ENCODE measurements at places on chromosomes 16 and 17.

DNA sequence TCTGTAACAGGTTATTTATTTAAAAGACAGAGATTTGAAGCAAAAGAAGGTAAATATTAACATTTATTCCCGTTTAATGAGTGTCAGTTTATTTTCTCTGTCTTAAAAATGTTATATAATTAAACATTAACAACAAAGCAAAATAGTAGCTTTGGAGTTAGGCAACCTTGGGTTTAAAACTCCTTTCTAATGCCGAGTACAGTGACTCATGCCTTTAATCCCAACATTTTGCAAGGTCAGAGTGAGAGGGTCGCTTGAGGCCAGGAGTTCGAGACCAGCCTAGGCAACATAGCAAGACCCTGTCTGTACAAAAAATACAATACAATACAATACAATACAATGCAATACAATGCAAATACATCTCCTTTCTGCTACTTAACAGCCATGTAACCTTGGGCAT, 128.7 kb downstream of the CHD9 start:
- DNase-seq = peak; percentile 59

GRCh38 chr16:49800876-49801275, 55.0 kb downstream of the ZNF423 start:
- no peak for DNase-seq

GRCh38 chr17:58699771-58700170, 7.4 kb downstream of the RAD51C start:
- no peak for DNase-seq

DNA sequence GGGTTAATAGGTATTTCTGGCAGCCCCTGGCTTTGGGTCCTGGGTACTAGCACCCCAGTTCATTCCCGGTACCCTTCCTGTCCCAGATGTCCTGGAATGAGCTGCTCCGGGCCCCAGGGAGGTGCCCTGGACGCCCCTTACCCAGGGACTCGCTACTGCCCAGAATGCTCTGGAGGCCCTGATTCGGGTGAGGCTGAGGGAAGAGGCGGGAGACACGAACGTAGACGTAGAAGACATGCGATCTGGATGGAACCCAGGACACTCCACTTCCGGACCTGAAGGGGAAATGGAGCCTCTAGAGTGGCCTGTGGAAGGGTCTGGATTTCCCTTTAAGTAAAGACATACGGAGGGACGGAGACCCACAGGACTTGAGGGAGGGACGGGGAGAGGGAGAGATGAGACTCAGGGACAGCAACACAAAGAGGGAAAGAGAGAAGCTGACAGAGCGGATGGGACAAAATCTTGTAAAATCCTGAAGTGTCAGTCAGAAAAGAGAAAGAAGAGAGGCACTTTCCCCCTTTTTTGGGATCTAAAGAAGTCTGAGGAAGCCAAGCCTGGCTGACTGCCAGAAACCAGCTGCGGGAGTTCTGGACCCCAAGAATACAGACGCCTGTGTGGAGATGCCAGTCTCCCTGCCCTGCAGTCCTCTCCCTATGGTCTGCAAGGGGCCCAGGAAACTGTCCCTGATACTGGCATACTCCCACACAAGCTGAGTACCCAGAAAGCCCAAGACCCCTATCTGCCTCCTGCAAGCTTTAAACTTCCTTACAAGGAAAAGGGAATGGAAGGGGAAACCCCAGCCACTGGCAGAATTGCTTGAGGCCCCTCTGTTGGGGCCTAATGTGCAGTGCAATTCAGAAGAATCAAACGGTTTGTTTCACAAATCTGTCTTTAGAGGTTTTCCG, 1.0 kb upstream of the HOXB13 start:
- no peak for DNase-seq

DNA sequence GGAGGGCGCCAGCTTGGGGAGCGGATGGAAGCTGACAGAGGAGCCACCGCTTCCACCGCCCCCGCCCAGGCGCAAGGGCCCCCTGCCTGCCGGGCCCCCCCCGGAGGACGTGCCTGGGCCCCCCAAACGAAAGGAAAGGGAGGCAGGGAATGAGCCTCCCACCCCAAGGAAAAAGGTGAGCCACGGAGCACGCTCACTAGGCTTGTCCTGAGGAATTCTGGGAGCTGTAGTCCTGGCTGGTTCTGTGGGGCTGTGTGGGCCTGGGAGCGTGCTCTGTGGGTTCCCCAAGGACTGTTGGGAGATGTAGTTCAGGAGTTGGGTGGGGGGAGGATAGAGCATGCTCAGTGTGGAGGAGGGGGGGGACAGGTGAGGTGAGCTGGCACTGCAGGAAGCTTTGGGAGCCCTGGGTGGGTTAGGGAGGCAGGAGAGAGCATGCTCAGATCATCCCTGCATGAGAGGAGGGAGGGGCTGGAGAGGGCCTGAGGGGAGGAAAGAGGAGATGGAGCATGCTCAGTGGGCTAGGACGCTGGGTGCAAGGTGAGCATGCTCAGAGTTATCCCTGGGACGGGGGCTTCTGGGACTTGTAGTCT, 4.5 kb downstream of the FBXL19 start:
- no peak for DNase-seq

Measured in epithelial cell of proximal tubule (primary cell).